HCT116 (cell line): ENCODE measurements at places on chromosomes 7 and 10.
A peak's percentile ranks its signal among the peaks of the same experiment; 100 is the strongest.

- no peak overlapping the region for H3K27ac ChIP-seq
- H3K4me1 ChIP-seq = peaks cover 7% of the 10 kb centered on the region
- H3K36me3 ChIP-seq = no peaks in the 10 kb centered on the region
These were observed 108.7 kb downstream of the TBXAS1 start for GRCh38 chr7:139937715-139938114.

- H3K36me3 ChIP-seq = no peaks in the 10 kb centered on the region
- no peak overlapping the region for H3K27ac ChIP-seq
- no peak overlapping the region for H3K4me3 ChIP-seq
- no peak for DNase-seq
- H3K4me1 ChIP-seq = peaks cover 10% of the 10 kb centered on the region; the same call in 1 of the 2 replicates
- H3K27me3 ChIP-seq = no peaks in the 10 kb centered on the region
These were observed 20.1 kb downstream of the MYL10 start for GRCh38 chr7:101608772-101609713.

- no peaks in the 10 kb centered on the region for H3K4me1 ChIP-seq
- no peak overlapping the region for H3K27ac ChIP-seq
- no peaks in the 10 kb centered on the region for H3K27me3 ChIP-seq
- DNase-seq = no peak
These were observed 80.7 kb downstream of the SPDYE5 start for GRCh38 chr7:75572814-75573213.

- H3K4me3 ChIP-seq = no peak overlapping the region
- no peaks in the 10 kb centered on the region for H3K36me3 ChIP-seq
- no peaks in the 10 kb centered on the region for H3K4me1 ChIP-seq
- no peaks in the 10 kb centered on the region for H3K27me3 ChIP-seq
These were observed 292.8 kb downstream of the ANKRD7 start for GRCh38 chr7:118517275-118517674.

- no peak overlapping the region for H3K4me3 ChIP-seq
- H3K27ac ChIP-seq = no peak overlapping the region
- peaks cover 33% of the 10 kb centered on the region for H3K4me1 ChIP-seq
- no peaks in the 10 kb centered on the region for H3K27me3 ChIP-seq
- peaks cover 38% of the 10 kb centered on the region for H3K36me3 ChIP-seq
- DNase-seq = peak; percentile 43
These were observed 4.3 kb downstream of the NOC3L start for GRCh38 chr10:94358480-94358879.
